Stimulated activated CD8-positive, alpha-beta memory T cell treated with anti-CD3 and anti-CD28 coated beads, Interleukin-7, amount 100 ng/mL, for 1 hour (primary cell): ENCODE measurements at places on chromosomes 3 and 15.

- no peak for DNase-seq
These were observed 708 bp upstream of the GCHFR start for GRCh38 chr15:40762919-40763800.

DNA sequence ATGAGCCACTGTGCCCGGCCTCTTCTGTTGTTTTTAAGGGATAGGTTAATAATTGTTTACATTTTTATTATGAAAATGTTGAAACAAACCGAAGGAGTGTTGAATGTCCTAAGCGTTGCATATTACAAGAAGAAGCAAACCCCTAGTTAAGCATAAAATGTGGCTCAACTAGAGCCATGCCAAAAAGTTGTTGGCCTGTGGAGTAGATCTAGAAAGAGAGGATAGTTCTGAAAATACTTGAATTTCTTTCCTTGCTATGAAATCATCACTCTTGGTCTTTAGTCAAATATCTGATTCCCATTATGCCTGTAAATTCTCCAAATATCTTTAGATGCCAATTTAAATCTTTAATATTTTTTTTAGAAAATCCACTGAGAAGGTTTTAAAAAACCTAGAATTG lies 12.8 kb downstream of the RBP2 start:
- no peak for DNase-seq

DNA sequence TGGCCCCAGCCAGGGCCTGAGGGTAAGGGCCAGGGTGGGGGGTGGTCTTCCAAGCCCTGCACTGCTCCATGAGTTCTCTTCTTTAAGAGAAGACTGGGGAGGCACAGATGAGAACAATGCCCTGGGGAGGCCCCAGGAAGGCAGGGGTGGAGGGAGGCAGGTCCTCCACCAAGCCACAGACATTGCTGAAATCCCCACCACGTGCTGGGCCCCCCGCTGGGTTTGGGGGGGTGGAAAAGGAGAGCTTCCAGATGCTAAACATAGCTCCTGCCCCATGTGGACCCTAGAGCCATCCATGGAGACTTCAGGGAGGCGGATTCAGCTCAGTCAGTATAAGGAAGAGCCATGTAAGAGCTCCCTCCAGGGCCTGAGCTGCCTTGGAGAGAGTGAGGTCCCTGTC lies 157.8 kb upstream of the LINGO1 start:
- no peak for DNase-seq

DNA sequence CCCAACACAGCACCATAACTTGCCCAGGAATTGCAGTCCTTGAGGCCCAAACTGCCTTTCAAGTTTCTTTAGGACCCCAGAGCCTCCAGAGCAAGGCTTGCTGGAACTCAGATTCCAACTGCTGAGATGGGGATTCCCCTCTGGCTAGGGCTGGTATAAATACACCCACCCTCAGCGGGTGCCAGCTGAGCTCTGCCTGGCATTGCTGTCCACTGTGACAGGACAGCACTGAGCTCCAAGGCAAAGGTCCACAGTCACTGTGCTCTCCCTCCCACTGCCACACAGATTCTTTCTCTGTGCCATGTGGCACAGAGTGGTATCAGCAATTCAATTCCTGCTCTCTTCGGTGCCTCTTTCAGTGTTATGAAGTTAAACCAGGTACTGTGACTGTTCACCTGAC lies 304.2 kb upstream of the LMCD1 start:
- no peak for DNase-seq

DNA sequence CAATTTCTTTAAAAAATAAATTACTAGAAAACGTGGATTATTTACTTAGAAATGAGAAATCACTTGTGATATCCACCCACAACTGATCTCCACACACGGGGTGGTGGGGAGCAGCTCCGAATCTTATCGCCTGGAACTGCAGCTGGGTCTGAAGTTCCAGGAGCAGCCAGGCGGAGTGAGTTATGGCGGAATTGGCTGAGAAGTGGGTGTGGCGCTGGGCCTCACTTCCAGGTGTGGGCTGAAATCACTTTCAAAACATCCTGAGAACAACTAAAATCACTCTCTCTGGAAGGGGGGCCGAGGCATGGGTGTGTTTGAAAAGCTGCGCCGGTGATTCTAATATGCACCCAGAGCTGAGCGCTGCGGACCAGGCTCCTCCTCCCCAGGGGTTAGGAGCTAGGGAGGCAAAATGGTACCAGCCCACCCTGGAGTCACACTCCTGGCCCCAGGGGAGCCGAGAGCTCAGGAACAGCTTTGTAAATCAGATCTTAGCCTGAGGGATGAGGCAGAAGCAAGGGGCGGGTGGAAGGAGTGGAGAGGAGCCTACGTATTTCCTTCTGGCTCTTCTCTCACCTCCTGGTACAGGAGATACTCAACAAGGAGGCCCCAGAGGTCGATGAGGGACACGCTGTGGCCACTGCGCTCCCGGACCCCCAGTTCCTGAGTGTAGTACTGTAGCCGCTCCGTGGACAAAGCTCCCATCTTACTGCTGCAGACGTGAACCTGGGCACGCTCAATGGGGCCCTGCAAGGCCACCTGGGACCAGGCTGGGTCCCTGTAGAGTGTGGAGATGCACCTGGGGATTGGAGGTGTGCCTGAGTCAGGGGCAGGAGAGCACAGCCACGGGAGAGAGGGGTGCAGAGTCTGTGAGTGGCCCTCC lies 9.6 kb downstream of the PLA2G4F start:
- no peak for DNase-seq

GRCh38 chr15:43317566-43318184 lies 12.7 kb downstream of the LCMT2 start:
- no peak for DNase-seq

DNA sequence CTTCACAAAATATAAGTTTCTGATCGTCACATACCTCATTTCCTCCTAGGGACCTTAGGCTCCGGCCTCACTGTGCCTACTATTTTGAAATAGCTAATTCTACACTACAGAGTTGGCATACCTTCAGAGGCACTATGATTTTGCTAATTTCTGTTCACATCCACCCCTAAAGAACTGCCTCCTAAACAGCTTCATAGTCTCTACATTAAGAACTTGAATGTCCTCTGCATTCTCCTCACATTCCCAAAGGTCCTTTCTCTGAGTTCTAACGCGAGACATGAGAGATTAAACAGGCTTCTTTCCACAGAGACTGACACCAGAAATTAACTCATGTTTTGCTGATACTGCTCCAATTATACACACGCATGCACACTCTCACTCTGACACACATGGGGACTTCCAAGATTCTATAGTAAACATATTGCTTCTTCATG lies 75.5 kb downstream of the DLG1 start:
- no peak for DNase-seq

DNA sequence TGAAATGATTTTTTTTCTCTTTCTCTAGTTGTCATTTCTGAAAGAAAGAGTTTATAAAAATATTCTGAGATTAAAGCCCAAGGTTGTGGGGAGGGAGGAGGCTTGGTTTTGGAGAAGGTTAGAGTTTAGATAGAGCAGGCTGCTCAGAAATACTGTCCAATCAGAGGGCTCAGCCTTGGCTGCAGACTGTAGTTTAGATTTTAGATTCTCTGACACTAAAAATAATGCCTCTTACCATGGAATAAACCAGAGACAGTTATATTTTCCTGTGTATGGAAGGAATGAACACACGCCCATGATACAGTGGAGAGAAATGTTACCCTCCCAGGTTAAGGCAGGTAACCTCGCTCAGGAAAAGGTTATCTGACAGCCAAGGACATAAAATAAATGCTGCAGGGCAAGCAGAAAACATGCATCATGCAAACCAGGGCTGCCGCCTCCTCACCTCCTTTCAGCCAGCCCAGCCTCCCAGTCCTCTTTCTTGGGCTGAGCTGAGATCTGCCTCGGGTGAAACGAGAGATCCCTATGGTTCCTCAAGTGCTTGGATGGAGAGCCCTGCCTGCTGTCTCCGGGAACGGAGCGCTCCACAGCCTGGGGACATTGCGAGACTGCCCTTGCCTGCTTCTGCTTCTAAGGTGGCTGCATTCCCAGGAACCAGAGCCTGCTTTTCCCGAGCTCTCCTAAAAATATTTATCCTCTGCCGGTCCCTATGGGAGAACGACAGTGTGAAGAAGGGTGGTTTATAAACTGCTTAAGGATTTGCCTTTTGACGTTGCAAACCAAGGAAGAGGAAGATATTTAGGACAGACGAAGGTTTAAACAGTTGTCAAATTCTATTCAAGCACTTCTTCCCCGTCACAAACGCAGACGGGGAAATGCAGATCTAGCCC lies 848 bp downstream of the NCEH1 start:
- DNase-seq: no peak

GRCh38 chr3:134466331-134466730 lies 19.5 kb downstream of the ANAPC13 start:
- no peak for DNase-seq

DNA sequence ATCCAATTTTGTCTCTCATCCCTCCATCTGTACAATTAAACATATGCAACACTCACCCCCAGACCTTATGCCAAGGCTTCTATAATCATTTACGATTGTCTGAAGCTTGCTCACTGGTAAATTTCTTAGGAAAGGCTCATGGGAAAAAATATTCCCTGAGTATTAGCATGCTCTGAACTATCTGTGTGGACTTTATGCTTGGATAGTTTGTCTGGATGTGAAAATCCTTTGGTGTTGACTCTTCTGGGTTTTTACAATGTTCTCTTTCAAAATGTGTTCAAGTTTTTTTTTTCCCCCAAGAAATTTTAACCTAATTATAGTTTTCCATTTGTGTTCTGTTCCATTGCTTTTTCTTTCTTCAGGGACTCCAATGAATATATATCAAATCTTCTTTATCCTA lies 19.9 kb upstream of the TTBK2 start:
- DNase-seq: no peak

DNA sequence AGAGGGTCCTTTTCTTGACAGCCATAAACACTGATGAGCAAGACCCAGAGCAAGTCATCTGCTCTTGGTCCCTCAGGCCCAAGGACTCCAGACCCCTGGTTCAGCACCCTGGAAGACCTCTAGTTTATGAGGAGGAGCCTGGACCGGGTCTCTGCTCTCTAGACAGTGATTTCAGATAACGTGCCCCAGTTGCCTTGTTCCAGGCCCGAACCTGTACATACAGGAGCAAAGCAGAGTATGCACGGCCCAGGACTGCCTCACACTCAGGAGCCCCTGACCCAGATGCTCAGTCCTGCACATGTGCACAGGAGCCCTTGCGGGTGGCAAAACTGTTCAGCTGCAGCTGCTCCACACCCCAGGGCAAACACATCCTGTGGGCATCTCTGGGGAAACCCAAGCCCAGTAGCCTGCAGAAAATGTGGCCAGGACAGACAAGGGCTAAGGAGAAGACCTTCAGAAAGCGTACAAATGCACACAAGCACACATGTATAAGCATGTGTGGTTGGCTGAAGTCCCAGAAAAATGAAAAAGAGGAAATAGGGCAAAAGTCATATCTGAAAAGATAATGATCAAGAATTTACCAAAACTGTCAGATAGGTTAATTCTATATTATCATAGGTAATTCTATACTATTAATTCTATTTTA lies 59.9 kb upstream of the CORO2B start:
- no peak for DNase-seq
